ENCODE measurements at places on chromosomes 3 and 15. TPM values are rescaled to one million over a fixed set of nuclear protein-coding genes. Genes with fewer than 3 reads are reported as not detected.

CRELD1 gene
- 25.2 TPM for total RNA-seq

KCNAB1 gene
- 0.33 TPM for total RNA-seq

TMEM212 gene
- not detected for total RNA-seq

CCR5 gene
- not detected for total RNA-seq

INO80 gene
- total RNA-seq: 19.7 TPM

SKIC8 gene
- total RNA-seq: 58.1 TPM

PLSCR4 gene
- total RNA-seq: 176 TPM

LSAMP gene
- total RNA-seq: 0.10 TPM

GPR62 gene
- total RNA-seq: under 0.01 TPM

GRK7 gene
- total RNA-seq: not detected

MCF2L2 gene
- 1.2 TPM for total RNA-seq

TMEM158 gene
- 1.9 TPM for total RNA-seq

ECE2 gene
- not detected for total RNA-seq

C3orf20 gene
- total RNA-seq: not detected

GOLGA6L7 gene
- total RNA-seq: not detected

All from vein endothelial cell (primary cell).